Putamen (tissue), 1 donor: ENCODE measurements at places on chromosomes 7 and 10.

- DNase-seq: no peak
These were observed 190.3 kb downstream of the TWIST1 start for GRCh38 chr7:18927134-18927533.

DNA sequence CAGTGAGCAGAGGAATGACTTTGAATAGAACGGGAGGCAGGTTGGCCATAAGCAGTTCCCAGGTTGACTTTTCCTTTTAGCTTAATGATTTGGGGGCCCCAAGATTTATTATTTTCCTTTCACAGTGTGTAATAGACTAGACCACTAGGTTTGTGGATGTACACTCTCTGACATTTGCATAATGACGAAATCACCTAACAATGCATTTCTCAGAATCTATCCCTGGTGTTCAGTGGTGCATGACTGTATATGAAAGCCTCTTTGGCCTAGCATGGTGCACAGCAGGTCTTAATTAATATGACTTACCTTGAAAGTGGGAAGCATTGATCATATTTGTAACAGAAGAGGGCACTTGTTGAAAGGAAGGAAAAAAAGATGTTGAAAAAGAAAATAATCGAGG is 761.9 kb downstream of the TYW1 start:
- no peak for DNase-seq

DNA sequence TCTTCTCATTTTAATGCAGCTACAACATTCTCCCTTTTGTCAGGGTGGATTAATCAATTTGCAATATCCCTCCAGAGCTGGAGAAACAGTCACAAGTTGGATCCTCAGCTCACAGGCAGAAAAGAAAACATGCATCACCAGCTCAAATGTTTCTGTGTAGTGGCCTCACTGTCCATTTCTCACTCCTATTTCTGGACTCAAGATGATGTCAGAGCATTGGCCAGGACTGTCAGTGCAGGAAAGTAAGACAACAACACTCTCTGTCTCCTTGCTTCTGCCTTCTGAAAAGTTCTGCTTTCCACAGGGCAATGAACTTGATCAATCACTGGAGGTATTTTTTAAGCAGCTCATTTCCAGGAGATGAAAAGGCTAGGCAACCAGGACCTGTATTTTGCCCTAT is 8.2 kb upstream of the SVIL start:
- DNase-seq: no peak

GRCh38 chr10:88222881-88223280 is 359.5 kb downstream of the PTEN start:
- no peak for DNase-seq

GRCh38 chr10:78321500-78321899 is 287.8 kb downstream of the RPS24 start:
- no peak for DNase-seq

- no peak for DNase-seq
These were observed 41.2 kb downstream of the PDZD8 start for GRCh38 chr10:117334066-117334465.

GRCh38 chr10:3366043-3366442 is 193.5 kb upstream of the PITRM1 start:
- no peak for DNase-seq
